Cortex of kidney (tissue), 1 donor: ENCODE measurements at places on chromosomes 2 and 18.

- no peak for DNase-seq
These were observed 9.5 kb downstream of the BIN1 start for GRCh38 chr2:127097471-127097765.

GRCh38 chr2:40213619-40214018 lies 238.3 kb downstream of the SLC8A1 start:
- DNase-seq = no peak

GRCh38 chr18:45349467-45349866 lies 265.8 kb upstream of the SLC14A2 start:
- DNase-seq = no peak

DNA sequence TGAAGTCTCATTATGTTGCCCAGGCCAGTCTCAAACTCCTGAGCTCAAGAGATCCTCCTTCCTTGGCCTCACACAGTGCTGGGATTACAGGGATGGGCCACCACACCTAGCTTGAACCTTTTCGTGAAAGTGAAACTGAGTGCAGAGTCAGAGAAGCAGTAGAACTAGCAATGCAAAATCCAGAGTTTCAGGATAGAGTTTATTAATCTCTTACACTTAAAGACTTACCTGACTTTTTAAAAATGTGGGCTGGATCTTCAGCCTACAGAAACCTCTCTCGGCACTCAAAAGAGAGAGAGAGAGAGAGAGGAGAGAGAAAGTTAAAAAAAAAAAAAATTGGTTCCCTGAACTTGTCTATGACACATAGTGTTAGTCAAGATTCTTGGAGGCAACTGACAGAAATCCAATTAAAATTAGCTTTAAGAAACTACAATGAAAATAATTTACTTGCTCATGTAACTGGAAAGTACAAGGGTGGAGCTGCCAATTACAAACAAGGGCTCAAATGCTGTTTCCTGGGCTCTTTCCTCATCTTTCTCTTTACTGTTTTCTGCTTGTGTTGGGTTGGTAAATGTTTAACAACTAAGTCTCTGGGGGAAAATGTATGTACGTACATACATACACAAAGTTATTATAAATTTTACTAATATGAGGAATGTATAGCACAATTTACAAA lies 98.1 kb upstream of the CERS6 start:
- DNase-seq = no peak

DNA sequence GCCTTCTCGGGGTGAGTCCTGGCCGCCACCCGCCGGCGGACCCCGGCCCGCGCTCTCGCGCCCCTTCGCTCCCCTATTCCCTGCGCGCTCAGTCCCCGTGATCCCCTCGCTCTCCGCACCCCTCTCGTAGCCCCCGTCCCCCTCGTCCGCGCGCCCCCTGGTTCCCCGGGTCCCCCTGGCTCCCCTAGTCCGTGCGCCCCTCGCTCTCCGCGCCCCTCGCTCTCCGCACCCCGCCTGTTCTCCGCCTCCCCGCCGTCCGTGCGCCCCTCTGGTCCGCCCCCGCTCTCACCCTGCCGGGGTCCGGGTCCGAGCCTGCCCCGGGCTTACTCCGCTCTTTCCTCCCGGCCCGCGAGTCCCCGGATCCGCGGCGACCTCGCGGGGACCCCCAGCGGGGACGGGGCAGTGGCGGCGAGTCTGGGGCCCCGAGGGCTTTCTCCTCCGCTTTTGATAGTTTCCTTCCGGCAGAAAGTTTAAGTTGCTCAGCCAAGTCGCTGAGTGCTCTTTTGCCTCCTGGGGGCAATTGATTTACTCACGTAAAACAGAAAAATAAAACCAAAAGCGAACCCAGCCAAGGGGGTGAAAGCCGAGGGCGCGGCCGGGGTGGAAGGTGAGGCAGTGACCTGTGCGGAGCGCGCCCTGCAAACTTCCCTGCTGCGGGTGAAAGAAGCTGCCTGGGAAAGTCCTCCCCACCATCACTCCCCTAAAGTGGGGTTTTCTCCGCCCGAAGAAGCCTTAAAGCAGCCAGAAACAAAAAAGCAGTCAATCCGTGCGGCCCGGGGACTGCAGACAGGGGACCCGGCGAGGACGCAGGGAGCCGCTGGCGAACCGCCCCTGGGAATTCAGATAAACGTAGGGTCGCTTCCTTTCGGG lies 568 bp downstream of the RAB31 start:
- DNase-seq = no peak

GRCh38 chr2:180442860-180443644 lies 436.0 kb upstream of the CWC22 start:
- no peak for DNase-seq

DNA sequence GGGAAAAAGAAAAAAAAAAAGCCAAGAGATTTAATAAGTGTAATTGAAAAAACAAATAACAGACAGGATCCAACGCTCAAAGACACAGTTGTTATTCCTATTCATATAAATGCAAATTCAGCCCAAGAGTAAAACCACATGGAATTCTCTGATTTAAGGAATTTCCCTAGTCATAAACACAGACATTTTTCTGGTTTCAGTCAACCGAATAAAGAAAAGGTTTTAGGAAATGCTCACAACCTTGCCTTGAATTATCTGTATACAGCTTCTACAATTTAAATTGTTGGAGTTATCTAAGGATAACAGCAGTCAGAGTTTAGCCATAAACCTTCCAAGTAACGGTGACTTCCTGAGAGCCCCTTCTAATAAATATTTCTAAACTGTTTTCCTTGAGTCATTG lies 122.7 kb downstream of the VWC2L start:
- no peak for DNase-seq

GRCh38 chr2:200086911-200087310 lies 131.5 kb downstream of the MAIP1 start:
- no peak for DNase-seq

DNA sequence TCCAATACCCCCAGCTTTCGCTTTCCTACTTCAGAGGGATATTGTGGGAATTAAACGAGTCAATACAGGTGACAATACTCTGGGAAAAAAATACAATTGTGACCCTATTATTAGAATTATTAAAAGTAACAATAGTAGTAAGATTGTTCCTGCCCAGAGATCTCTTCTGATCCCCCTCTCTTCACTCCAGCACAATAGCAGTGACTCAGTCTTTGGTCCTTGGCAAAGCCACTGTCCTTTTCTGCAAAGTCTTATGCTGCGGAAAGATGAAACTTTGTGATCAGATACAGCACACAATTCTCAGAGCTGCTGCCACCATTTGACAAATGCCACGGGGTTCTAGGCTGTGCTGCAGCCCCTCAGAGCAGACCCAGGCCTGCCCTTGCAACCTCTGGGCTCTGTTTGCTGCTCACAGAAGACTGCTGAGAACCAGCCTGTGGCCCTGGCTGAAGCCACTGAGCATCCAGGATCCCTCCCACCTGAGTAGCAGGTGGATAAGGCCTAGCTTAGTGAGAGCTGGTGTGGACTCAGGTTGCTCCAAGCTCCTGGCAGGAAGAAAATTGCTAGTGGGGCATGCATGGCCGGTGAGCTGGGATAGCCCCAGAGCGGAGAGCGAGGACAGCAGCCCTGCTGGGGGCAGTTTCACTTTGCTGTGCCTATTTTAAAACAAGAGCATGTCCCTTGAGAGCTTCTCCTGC lies 60.1 kb upstream of the ROCK2 start:
- no peak for DNase-seq

GRCh38 chr2:176125772-176126054 lies 3.2 kb downstream of the HOXD9 start:
- DNase-seq = no peak

- no peak for DNase-seq
These were observed 400.9 kb downstream of the TSN start for GRCh38 chr2:122156176-122156890.

GRCh38 chr2:9556121-9556743 lies 602 bp upstream of the ADAM17 start:
- no peak for DNase-seq

DNA sequence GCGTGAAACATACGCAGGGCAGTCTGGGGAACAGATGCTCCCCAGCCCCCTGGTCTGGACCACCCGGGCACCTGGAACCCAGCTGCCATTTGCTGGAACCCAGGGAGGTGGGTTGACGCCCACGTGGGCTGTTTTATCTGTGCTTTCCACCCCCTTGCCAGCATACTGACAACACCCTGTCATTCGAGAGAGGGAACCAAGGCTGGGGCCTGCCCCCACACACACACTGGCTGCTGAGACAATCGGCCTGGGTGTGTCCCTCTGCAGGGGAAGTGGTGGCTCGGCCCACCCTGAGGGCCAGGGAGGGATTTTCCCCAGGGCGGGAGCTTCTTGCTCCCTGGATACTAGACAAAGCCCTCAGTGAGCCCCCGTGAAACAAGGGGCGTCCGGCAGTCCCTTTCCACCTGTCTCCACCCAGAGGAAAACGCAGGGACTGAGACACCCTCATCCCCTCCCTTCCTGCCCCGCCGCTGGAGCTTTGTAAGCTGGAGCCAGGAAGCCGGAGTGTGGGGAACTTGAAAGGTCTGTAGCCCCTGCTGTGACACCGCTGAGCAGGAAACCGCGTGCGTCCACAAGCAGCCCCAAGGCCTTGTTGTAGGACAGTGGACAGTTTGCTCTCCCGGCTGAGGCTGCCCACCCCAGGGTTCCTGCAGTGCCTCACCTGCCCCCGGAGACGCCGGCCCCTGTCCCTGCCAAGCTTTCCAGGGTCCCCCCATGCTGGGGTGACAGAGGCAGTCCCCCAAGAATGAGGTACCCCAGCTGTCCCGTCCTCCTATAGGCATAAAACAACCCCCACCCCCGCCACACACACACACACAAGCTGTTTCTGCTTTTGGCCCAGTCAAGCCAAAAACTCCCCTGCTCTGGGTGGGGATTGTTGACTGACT lies 14.1 kb upstream of the KLF11 start:
- no peak for DNase-seq

GRCh38 chr2:48258481-48259149 lies 271.3 kb upstream of the STON1 start:
- no peak for DNase-seq

GRCh38 chr2:50614056-50614455 lies 417.9 kb downstream of the NRXN1 start:
- DNase-seq = no peak

- no peak for DNase-seq
These were observed 174.6 kb downstream of the TGIF1 start for GRCh38 chr18:3624546-3624934.

- DNase-seq = no peak
These were observed 12.8 kb downstream of the MEIS1 start for GRCh38 chr2:66447677-66448076.

GRCh38 chr2:17263570-17263968 lies 254.7 kb downstream of the RAD51AP2 start:
- DNase-seq = no peak

DNA sequence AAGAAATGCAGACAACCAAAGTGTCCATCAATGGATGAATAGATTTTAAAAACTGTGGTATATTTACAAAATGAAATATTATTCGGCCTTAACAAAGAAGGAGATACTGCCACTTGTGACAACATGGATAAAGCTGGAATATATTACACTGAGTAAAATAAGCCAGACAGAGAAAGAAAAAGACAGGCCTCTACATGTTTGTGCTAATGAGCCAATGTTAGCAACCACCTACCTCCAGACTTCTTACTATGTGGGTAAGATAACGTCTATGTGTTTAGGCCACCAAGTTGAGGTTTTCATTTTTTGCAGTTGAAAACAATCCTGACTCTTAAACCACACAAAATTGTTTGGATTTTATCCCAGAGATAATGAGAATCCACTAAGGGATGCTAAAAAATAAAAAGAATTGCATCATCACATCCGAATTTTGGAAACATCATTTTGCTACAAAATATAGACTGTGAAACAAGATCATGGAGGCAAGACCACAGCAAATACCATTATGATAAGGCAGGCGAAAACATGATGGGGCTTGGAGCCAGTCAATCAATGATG lies 47.0 kb downstream of the EVA1A start:
- no peak for DNase-seq

GRCh38 chr2:156182132-156182531 lies 150.4 kb downstream of the NR4A2 start:
- DNase-seq = no peak

- no peak for DNase-seq
These were observed 1124.9 kb upstream of the ZEB2 start for GRCh38 chr2:145644820-145645302.

DNA sequence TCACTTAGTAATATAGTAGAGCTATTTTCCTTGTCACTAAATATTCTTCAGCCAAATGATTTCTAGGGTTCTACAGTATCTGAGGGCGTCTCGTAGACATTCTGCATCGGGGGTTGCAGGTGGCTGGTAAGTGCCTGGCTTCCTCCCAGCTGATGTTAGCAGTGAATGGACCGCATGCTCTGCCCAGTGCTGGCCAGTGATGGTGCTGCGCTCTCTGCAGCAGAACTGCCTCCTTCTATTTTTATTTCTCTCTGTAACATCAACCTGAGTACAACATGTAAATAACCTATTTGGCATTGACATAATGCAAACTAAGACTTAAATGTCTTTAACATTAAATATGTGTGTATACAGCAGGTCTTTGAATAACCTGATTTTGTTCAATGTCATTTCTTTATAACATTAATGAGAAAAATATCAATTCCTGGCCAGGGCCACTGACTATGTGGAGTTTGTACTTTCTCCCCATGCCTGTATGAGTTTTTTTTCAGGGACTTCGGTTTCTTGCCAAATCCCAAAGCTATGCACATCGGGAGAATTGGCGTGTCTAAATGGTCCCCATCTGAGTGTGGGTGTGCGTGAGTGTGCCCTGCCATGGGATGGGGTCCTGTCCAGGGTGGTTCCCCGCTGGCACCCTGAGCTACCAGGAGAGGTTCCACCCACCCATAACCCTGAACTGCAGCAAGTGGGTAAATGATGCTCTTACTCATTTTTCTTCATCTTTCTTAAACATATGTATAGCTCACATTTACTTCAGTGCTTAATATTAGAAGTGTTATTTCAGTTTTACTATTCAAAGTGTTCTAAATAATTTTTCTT lies 278.2 kb upstream of the EPAS1 start:
- no peak for DNase-seq

GRCh38 chr18:36680042-36680441 lies 148.8 kb downstream of the TPGS2 start:
- DNase-seq = no peak

DNA sequence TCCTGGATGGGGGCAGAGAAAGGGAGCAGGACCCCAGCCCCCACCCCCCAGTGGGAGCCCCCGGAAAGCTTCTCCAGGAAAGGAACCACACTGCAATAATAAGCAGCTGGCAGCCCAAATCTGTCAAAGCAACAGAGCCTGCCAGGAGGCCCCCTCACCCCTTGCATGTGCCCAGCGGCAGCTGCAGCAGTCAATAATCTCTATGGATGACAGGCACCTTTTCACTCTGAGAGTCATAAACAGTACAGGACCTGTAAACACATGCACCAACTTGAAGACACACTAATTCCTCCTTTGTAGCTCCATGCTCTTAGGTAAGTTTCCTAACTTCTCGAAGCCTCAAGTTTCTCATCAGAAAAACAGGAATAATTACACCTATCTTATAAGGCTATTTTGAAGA lies 26.2 kb upstream of the KDM3A start:
- DNase-seq = no peak

GRCh38 chr18:39764873-39765272 lies 2190.2 kb upstream of the PIK3C3 start:
- no peak for DNase-seq

DNA sequence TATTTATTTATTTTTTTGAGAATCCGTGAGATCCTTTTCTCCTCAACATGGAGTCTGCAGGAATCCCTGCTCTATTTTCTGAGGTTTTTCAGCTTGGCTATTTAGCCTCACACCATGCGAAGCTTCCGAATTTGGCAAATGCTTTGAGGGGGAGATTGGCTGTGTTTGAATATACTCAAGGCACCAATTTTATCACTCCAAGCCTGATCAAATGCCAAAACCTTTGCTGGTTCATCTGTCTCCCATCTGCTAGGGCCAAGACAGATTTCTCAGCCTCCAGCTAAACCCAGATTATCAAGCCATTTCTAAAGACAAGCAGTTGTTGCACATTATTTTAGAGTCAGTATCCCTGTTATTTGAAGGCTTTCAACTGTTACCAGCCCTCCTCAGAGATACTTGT lies 295.7 kb downstream of the XIRP2 start:
- DNase-seq = no peak

- no peak for DNase-seq
These were observed 6.5 kb downstream of the SH3BP4 start for GRCh38 chr2:234958311-234958710.
